ENCODE measurements at places on chromosomes 4 and X.

GRCh38 chrX:101071582-101071981 lies 7.1 kb upstream of the TMEM35A start:
- no peak for DNase-seq

DNA sequence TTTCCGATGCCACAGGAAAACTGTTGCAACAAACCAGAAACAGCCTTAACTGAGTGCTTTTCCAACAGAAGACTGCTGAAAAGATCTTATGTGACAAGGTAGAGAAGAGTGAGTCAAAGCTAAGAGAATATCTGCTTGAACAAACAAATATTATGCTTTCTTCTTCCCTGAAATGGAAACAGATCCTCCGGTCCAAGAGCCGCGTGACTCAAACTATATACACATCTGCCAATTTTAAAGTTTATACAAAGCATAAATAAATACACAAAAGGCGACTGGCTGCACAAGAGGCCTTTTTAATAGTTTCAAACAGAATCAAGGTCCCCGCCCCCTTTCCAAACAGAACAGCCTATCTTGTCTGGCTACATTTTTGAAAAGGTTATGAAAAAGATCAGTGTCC lies 329.7 kb upstream of the F9 start:
- DNase-seq = no peak

DNA sequence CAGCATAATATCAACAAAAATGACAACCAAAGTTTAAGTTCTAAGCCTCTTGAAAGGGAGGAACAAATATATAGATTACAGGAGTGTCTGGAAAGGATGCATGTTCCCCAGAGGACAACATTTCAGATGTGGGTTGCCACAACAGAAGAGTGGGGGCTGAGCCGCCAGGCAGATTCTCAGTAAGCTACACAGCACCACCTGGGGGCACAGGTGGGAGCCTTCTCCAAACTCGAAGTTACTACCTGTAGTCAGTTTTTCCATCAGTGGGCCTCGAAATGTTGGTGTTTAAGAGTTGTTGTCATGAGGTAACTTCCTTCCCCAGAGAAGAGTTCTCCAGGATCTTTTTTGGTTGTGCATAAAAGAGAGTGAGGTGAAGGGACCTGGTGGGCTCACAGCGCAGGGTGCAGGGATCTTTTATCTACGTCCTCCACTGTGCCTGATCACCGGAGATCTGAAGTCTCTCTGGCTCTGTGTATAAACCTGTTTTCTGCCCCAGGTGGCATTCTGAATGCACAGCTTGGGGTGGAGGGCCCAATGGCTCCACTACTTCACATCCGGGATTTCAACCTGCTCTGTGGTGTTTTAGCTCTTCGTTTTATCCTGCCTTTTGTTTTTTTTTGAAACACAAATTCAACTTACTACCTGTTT lies 58.4 kb upstream of the STS start:
- DNase-seq = no peak

GRCh38 chr4:101555341-101555880 lies 208.1 kb upstream of the PPP3CA start:
- no peak for DNase-seq

DNA sequence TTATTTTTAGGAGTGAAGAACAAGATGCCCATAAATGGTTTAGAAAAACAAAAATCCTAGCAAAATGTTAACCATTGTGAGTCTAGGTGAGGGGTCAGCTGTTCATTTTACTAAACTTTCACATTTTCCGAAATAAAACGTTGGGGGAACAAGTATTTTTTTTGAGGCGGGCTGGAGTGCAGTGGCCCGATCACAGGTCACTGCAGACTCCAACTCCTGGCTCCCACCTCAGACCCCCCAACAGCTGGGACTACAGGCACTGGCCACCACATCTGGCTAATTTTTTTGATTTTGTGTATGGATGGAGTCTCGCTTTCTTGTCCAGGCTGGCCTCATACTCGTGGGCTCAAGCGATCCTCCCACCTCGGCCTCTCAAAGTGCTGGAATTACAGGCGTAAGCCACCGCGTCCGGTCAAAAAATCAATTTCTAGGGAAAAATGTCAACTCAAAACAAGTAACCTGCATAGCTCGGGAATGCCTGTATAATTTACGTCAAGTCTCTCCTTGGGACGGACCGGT lies 742 bp upstream of the TAF1 start:
- DNase-seq = no peak

GRCh38 chrX:4277122-4277521 lies 563.7 kb upstream of the PRKX start:
- no peak for DNase-seq

- no peak for DNase-seq
Measured at GRCh38 chr4:19947349-19947748, 304.4 kb upstream of the SLIT2 start.

DNA sequence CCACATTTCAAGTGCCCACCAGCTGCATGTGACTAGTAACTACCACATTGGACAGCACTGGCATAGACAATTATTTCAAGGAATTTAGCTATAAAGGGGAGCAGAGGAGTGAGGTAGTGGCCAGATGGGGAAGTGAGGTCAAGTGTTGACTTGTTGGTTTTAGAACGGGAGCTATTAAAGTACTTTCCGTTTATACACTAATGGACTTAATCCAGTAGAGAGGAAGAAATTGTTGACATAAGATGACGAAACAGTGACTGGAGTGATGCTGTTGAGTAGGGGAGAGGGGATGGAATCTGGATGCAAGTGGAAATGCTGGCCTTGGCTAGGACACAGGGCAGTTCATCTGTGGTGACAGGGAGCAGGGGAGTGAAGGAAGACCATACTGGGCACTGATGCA lies 154.4 kb downstream of the AMMECR1 start:
- no peak for DNase-seq

- DNase-seq = no peak
Measured at GRCh38 chr4:111707491-111707890, 437.8 kb upstream of the FAM241A start.

DNA sequence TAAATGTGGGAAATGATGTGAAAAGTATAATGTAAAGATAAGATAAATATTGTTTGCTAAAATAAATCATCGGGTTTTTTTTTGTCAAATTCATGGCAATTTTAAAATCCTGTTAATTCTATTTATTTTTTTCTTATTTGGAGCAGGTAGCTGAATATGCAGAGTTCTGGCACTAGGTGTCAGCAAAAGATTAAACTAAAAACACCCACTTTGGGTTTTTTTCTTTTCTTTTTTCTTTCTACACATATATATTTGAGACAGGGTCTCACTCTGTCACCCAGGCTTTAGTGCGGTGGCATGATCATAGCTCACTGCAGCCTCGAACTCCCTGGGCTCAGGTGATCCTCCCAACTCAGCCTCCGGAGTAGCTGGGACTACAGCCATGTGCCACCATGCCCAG lies 6.9 kb upstream of the RAP2C start:
- DNase-seq = no peak

DNA sequence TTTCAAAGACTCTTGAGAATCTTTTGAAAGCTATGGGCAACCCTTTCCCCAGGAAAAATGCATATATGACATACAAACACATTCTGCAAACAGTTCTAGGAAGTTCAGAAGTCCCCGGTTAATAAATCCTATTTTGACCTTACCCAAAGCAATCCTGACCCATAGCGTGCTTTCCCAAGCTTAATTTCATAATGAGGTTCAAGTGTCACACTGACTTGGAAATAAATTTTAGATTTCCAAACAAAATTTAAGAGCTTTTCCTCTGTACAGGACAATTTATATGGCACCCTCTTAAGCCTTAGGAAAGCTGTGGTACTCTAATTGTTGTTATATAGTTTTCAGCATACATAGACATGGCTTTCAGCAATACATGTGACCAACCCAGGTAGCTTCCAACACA lies 11.3 kb downstream of the MID2 start:
- DNase-seq = no peak

- DNase-seq = no peak
Measured at GRCh38 chr4:25446611-25447010, 69.5 kb downstream of the ANAPC4 start.

GRCh38 chr4:153748378-153748777 lies 11.4 kb downstream of the RNF175 start:
- peak; percentile 76 for DNase-seq

DNA sequence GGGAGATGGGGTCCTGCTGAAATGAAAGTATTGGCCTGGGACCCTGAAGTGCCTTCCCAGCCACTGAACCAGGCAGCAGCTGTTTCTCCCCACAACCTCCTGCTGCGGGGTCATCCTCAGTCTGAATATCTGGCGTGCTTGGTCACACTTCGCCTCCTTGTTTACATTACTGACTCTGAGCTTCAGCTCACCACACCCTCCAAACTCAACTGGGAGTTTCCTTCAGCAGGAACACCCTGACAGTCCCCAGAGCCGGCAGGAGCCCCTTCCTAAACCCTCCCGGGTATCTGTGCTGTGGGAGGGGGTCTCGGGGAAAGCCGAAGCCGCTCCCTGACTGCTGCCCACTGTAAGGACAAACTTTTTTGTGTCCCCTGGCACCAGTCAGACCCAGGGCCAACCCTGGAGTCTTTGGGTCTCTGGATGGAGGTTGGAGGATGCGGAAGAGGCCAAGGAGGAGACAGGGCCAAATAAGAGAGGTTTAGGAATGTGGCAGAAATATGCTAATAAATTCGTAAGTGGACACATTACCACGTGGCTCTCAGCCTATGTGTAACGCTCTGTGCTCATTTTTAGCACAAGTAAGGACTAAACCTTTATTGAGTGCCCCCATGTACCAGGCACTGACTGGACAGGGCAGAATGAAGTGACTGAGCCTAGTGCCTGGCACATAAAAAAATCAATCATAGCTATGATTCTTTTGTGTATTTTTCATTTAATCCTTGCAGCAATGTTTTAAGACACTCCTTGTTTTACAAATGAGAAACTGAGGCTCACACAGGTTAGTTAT lies 20.7 kb downstream of the FHDC1 start:
- peak; percentile 78 for DNase-seq

DNA sequence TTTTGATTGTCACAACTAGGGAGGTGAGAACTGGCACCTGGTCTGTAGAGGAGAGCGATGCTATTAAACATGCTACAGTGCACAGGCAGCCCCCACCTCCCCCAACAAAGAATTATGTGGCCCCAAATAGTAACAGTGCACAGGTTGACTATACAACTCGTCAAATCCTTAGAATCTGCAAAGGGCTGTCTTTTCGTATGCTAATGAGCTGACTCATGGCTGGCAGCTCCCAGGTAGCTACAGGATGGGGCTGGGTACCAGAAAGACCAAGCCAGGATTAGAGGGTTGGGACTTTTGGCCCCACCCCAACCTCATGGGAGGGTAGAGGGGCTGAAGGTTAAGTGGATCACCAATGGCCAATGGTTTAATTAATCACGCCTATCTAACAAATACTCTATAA lies 104.7 kb upstream of the SORBS2 start:
- DNase-seq = no peak

GRCh38 chr4:120007191-120007871 lies 59.3 kb downstream of the MAD2L1 start:
- no peak for DNase-seq

DNA sequence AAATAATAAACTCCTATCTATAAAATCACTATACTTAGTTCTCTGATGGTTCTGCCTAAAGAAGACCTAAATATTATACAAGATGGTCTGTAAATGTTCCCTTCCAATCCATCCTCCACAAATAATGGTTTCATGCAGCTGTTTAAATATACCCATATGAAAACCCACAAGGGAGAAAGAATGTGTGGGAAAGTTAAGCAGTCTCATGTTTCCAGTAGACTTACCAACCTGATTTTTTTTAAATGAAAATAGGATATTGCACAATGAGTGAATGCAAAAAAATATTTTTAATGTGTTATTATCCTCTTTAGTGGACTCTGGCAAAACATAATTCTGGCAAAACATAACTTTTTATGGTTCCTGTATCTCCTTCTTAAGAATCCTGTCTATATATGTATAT lies 23.3 kb downstream of the CAMK2D start:
- no peak for DNase-seq

DNA sequence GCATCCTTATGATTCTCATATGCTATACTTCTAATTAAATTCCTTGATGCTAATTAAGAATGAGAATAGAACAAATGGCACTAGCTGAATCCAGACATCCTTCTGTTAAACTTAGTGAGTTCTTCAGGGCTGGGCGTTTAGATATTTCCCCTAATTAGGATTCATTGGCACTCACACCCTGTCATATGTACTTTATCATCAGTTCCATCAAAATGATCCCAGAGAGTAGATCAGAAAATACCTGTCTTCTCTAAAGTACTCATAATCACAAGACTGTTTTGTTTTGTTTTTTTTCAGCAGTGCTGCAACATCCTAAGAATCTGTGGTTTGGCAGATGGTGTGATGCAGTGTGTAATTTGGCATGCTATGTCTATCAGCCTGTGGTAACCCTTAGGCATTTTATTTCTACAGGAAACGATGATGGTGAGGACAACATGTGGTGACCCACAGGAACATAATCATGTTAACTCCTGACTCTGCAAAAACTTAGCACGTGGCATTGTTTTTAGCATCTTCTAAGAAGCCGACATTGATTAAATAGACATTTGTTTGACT lies 2528.4 kb downstream of the ARAP2 start:
- DNase-seq = no peak

- no peak for DNase-seq
Measured at GRCh38 chrX:49988143-49988542, 65.7 kb downstream of the CLCN5 start.

GRCh38 chrX:42107495-42108488 lies 184.4 kb upstream of the CASK start:
- DNase-seq = no peak

DNA sequence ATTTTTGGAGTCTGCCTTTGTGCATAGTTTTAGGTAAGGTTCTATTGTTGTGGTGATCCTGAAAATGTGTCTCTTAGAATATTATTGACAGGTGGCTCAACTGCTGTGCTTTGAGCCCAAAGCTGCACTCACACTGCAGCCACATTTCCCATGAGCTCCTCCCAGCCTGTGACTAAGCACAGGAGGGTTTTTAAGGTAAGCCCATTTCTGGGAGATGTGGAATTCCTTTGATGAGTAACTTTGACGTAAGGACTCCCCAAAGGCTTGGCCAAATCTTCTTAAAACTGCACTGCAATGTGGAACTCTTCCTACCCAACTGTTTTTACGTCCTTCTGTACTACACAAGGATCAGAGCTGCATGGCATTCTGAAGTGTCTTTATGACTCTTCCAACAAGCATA lies 20.0 kb upstream of the TMPRSS11A start:
- DNase-seq = no peak

- DNase-seq = no peak
Measured at GRCh38 chr4:17535906-17536305, 20.9 kb downstream of the CLRN2 start.

DNA sequence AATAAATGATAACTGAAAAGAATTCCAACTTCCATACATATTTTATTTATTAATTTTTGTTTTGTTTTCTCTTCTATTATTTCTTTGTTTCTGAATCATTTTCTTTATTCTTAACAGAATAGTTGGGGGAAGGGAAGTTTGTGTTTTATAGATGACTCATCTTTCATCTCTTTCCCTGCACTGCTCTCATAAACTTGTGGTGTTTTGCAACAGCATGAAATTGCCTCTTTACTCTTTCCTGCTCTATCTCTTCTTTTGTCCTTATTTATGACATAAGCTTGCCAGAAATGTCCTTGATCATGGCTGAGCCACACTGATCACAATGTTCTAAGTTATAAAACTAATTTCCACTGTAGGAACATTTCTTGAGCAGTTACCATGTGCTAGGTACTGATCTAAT lies 22.3 kb downstream of the QRFPR start:
- no peak for DNase-seq
